ENCODE measurements at places on chromosomes 3 and 15.

- DNase-seq = no peak
Observed at GRCh38 chr15:62644889-62645742, 397.4 kb upstream of the TPM1 start.

DNA sequence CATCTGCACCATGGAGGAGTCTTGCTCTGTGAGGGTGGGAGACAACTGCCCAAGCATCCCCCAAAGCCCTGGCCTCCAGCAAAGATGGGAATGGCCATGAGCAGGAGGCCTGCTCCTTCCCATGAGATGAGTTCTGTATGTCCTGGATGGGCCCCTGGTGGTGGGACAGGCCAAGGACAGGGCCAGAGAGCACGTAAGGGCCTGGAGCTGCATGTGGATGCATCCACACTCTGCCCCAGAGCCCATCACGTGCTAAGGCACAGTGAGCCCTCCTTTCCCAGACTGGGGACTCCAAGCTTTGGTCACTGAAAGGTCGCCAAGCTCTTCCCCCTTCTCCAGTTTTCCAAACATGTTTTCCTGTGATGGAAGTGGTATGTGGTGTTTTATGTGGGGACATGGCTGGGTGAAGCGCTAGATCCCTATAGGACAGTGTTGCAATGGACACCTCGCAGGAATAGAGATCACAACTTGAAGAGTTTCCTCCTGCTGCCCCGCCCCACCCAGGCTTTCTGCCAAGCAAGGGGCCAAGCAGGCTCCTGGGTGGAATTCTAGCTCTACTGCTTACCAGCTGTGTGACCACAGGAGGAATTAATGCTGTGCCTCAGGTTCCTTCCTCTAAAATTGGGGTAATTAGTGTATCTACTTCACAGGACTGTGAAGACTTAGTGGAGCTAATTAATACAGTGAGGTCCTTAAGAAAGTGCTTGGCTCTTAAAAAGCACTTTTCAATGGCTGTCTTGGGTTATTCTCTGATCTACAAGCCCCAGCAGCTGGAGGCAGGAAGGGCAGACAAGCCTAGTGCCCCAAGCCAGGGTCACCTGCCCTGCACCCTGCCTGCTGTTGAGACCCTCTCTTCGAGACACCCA lies 106.4 kb upstream of the RPL32 start:
- DNase-seq = no peak

GRCh38 chr3:136960838-136961836 lies 3.4 kb downstream of the IL20RB start:
- no peak for DNase-seq

- no peak for DNase-seq
Observed at GRCh38 chr3:110871869-110872268, 199.7 kb upstream of the NECTIN3 start.

DNA sequence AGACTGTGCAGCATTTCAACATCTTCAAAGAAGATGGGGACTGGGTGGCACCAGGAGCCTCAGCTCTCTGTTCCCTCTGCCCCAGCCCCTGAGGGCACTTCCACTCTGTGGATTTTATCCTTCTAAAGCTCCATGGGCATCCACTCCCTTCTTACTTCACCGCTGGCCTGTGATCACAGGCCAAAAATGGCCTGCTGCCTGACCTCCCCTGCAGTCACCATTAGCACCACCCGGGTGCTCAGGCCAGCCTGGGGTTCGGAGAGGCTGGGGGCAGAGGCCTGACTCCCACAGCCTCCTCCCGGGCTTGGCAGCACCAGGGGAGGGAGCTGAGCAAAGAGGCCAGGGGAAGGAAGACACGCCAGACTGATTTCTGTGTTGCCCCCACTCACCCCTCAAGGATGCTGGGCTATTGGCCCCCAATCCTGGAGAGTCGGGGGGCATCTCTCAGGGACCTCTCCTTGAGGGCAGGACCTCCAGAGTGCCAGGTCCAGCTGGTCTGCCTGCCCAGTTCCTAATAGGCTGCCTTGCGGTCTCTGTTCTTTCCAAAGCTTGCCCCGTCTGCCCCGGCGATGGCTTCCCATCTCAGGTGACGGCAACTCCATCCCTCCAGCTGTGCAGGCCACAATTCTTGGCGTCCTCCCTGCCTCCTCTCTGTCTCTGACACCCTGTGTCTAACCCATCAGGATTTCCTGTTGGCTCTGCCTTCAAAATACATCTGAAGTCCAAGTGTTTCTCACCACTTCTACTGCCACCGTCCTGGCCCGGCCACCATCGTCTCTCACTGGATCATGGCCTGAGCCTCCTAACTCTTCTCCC lies 67.1 kb downstream of the EXOG start:
- DNase-seq = no peak

GRCh38 chr3:42703695-42704025 lies 1.1 kb upstream of the HHATL start:
- DNase-seq = no peak

- no peak for DNase-seq
Observed at GRCh38 chr15:87224404-87224803, 1032.1 kb downstream of the NTRK3 start.

DNA sequence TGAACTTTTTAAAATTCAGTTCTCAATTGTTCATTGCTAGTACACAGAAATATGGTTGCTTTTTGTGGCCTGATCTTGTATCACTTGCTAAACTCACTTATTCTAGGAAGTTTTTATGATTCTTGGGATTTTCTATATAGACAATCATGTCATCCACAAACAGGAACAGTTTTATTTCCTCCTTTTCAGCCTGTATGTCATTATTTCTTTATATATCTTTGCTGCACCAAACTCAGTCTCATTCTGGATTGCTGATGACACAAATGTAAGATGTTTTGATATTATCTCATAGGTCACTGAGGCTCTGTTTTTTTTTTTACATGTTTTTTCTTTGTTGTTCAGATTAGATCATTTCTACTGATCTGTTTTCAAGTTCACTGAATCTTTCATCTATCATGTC lies 71.7 kb downstream of the TTBK2 start:
- DNase-seq = no peak

- DNase-seq = no peak
Observed at GRCh38 chr15:74384881-74385643, 17.6 kb upstream of the CYP11A1 start.

GRCh38 chr3:138975351-138975750 lies 28.3 kb downstream of the FOXL2NB start:
- DNase-seq = no peak

- DNase-seq = no peak
Observed at GRCh38 chr3:126731044-126731443, 27.0 kb downstream of the CHCHD6 start.

DNA sequence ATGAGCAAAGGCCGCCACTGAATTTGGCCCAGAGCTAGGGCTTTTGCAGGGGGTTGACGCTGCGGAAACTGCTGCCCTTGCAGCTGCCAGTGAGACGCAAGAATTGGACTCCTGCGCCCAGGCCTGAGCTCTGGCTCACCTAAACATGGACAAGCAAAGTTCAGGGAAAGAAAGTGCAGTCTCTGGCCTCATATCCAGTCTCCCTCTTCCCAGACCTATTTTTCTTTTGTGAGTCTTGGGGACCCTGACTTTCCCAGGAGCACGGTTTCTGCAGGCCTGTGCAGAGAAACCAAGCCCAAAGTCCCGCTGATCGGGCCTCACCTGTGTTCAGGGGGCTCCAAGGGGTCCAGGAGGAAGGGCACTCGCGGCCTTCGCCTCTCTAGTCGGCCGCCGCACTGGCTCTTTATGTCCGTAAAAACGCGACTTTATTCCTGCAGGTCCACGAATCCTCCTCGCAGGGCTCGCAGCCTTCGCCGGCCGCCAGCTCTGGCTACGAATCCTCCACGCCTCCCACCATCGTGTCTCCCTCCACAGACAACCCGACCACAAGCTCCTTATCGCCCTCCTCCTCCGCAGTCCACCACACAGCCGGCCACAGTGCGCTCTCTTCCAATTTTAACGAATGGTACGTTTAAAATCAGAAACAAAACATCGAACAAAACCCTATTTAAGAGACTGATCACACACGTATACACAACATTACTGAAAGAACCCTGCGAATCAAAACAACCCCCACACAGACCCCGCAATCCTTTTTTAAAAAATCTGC lies 3.9 kb downstream of the ZIC1 start:
- no peak for DNase-seq

DNA sequence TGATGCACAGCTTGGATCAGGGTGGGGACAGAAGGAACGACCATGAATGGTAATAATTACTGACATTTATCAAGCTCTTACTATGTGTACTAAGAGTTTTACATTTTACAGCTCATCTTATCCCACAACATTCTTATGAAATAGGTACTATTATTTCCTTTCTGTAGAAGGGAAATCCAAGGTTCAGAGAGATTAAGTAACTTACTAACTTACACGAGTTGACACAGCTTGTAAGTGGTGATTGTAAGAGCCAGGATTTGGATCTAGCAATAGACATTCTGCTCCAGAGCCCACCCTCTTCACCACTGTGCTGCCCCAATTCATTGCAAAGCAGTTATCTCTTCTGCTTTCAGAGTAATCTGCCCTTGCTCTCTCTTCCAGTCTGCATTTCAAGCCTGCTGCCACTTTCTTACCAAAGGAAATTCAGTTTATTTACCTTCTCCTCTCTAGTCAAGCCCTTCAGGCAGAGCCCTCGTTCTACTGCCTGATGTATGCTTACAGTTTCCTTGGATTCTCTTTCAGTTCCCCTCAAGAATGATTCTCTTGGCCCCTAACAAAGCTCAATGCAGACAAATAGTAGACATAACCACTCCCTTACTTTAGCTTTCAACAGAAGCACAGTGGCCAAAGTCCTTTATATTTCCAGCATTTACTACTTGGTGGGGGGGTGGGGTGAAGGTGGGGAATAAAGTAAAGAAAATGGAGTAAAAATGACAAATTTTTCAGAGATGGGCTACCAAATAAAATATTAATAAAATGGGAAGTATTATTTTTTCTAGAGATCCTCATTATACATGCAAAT lies 65.8 kb downstream of the ATP8B4 start:
- no peak for DNase-seq

GRCh38 chr3:46854555-46854991 lies 8.7 kb downstream of the MYL3 start:
- no peak for DNase-seq

GRCh38 chr3:139797724-139798343 lies 120.1 kb upstream of the NMNAT3 start:
- DNase-seq = no peak

- no peak for DNase-seq
Observed at GRCh38 chr15:60787837-60788691, 309.1 kb upstream of the ICE2 start.

GRCh38 chr3:115836944-115837343 lies 213.6 kb downstream of the GAP43 start:
- no peak for DNase-seq

DNA sequence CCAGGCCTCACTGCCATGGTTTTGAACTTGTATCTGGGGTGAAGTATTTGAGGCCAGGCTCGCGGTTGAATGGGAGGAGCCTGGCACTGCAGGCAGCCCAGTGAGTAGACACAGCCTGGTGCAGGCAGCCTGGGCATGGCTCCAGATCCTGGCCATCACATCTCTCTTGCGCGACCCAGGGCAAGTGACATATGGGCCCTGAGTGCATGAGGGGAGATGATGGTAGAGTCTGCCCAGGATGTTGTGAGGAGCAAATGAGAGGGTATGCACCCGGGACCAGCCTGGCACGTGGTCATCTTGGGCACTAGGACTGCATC lies 103.5 kb downstream of the TBC1D2B start:
- no peak for DNase-seq

- no peak for DNase-seq
Observed at GRCh38 chr3:186613637-186614265, 891 bp downstream of the AHSG start.

- no peak for DNase-seq
Observed at GRCh38 chr15:34124651-34125050, 22.8 kb downstream of the PGBD4 start.

GRCh38 chr3:46491089-46492070 lies 6.4 kb upstream of the RTP3 start:
- DNase-seq = no peak

DNA sequence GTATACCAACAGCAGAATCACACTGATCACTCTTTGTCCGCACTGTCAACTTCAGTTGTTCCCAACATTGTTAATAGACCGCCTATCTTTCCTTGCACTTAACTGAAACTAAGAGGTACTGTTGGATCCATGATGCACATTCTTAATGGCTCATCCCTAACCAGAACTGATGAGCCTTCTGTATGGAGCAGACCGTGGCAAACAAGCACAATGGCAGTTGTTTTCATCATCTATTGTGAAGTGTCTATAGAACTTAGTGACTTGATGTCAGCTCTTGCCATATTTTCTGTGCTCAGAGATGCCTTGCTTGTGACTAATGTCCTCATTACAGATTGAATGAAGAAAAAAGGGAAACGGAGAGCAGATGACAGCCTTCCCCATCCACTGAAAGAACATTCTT lies 347.4 kb downstream of the NLGN1 start:
- DNase-seq = no peak

All from stimulated activated naive CD4-positive, alpha-beta T cell (primary cell).